Umbilical cord (tissue), 2 donors: ENCODE measurements at places on chromosomes 6 and 20. TPM values are rescaled to one million over a fixed set of nuclear protein-coding genes. Genes with fewer than 3 reads are reported as not detected.

DNA sequence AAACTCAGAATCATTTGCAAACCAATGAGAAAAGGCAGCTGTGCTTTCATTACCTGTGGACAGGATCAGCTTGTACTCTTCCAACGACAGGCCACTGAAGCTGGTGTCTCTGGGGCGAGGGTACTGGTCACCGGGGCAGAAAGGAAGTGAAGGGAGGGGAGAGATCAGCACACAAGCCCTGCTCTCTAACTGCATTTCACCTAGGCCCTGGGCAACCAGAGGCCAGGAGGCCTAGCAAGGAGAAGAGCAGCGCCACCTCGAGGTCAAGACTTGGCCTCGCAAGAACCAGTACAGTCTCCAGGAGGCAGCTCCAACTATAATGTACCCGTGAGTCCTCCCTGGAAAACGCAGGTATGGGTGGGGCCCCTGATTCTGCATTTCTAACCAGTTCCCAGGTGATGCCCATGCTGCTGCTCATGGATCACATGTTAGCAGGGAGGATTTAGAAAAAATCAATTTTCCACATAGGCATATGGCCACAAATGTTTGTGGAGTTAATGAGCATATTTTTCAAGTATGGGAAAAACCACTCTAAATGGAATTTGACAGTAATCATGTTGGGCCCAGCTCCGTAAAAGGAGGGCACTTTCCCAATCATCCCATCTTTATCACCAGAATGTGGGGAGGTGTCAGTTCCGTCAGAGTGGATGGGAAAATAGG is 11.0 kb downstream of the UQCC2 start:
- peak; percentile 55 for DNase-seq

GRCh38 chr20:32189123-32189410 is 18.5 kb downstream of the PLAGL2 start:
- no peak for DNase-seq

DNA sequence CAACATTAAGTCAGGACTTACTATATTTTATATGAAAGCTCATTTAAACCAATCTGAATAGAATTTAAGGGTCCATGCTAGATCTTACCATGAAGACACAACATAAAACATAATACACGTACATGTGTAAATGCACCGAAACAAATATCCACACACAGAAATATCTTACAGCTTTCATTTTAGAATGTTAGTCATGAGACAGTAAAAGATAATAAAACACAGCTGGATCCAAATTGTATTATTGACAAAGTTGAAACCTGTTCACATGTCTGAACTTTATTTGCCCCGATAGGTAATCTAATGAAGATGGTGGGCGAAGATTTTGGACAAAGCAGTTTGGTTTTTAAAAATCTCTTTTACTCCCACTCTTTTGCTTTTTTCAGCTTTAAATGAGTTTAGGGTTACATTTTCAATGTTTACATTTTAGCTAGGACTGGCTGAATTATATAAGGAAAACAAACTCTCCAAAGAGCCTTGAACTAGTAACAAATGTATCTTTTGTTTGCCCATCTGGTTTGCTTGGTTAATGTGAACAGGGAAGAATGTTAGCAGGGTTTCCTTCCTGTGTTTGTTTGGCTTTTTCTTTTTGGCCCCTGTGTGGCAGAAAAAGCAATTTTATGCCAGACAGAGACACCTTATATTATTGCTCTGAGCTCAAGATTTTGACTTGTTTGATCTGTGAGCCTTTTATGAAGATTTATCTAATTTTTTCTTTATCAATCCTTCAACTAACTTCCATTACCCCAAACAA is 5.1 kb upstream of the TMEM181 start:
- DNase-seq = no peak

DNA sequence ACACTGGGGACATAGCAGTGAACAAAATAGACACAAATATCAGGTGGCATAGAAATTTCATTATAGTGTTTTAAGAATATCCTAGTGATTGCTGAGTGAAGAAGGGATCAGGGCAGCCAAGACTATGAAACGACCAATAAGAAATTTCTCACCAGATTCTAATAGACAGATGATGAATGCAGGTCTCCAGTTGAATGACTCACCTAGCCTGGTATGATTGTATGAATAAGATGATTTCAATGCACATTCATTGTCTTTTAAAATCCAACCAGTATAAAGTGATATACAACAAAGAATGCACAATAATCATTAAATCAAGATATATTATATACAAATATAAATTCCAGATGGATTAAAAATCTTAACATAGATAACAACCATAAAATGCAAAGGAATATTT is 124.5 kb upstream of the TENT5A start:
- DNase-seq = no peak

DNA sequence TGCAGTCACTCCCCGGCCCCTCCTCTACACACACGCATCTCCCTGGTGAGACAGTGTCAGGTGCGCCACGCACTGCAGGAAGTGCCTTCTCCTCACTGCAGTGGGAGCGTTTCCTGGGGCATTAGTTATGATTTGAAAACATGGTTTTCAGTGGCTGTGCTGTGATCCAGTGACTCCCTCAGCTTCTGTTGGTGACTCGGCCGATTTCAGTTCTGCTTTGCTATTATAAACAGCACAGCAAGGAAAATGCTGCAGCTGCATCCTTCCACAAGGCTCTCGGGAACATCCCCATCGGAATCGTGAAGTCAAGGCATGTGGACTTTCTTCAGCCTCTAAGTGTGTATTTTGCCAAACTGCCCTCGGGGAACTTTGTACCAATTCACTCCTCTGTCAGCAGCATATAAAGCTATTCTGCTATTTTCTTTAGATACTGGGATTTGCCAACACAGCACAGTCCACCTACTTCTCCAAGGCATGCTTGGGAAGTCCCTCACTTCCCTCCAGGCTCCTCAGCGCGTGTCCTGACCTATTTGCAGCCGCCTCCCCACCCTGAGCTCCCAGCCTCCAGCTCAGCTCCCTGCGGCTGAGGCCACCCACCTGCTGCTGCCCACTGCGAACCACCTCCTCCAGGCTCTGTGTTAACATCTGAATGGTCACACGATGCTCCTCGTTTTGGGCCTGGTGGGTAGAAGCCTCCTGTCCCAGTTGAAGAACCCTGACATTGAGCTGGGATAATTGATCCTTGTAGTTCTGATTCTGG is 54.5 kb downstream of the GINS1 start:
- DNase-seq = peak; percentile 13

TUBE1 gene
- 83.3 TPM for total RNA-seq

GRCh38 chr20:62535964-62536363 is 60.2 kb upstream of the GATA5 start:
- DNase-seq = no peak
